ENCODE measurements at places on chromosomes 7 and 10.

DNA sequence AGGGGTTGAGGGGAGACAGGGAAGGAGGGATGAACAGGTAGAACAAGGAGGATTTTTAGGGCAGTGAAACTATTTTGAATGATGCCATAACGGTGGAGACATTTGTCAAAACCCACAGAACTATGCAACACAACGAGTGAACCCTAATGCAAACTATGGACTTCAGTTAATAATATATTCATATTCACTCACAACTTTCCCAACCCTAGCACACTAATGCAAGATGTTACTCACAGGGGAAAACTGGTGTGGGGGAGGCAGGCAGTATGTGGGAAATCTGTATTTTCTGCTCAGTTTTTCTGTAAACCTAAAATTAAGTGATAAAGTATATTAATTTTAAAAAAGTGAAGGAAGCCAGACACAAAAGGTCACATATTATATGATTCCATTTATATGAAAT is 17.3 kb downstream of the GNA12 start:
- DNase-seq = no peak

GRCh38 chr10:43037942-43038782 is 38.7 kb upstream of the RET start:
- no peak for DNase-seq

DNA sequence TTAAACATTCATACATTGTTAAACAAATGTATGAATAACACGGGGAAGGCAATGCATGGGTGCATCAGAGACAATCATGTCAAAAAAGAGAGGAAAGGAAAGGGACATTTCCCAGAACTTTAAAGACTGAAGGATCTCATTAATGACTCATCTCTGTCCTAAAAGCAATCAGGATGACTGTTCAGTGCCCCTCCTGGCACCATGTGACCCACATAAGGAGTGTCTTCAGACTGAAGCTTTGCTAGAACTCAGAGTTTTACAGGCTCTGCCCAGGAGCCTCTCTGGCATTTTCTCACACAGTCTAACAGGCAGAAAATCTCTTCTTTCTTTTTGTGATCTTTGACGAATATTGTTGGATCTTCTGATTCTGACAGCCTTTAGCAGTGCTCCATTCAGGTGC is 315.3 kb downstream of the OTUD1 start:
- no peak for DNase-seq

DNA sequence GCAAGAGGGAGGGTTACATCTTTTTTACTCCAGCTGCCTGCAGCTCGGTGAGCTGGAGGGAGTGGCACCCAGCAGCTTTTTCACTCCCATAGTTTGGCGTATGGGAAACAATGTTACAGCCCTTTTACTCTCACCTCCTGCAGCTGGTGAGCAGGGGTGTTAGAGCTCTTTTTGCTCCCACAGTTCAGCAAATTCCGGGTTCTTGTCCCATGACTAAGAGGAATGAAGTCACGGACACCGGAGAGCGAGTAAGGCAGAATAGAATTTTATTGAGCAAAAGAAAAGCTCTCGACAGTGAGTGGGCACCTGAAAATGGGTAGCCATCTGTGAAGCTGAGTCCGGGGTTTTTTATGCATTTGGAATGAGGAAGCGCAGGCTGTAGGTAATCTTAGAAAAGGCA is 446.6 kb downstream of the GFRA1 start:
- no peak for DNase-seq

- DNase-seq = no peak
Observed at GRCh38 chr10:30134171-30134945, 75.0 kb upstream of the JCAD start.

GRCh38 chr7:119935418-119936025 is 337.5 kb upstream of the KCND2 start:
- peak; percentile 17 for DNase-seq

DNA sequence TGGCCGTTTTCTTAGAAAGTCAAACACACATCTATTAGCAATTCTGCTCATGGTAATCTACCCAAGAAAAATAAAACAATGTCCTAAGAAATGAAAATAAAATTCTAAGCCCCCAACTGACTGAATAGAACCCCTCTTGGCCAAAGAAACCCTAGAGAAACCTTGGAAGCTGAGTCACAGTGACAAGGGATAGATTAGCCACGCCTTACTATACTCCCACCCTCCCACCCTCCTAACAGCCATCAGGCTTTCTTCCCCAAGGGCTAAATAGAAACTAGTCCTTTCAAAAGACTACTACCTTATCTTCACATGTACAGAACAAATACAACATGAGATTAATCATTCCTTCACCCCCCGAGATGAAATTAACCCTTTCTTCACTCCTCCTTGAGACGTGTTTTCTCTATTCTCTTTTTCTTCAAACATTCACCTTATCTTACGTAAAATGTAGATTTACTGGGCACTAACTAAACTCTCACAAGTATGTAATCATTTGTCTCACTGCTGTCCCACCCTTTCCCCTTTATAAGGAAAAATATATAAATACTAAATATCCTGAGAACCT is 57.5 kb downstream of the HTR7 start:
- DNase-seq = no peak

- no peak for DNase-seq
Observed at GRCh38 chr10:51993475-51993874, 294.1 kb upstream of the CSTF2T start.

DNA sequence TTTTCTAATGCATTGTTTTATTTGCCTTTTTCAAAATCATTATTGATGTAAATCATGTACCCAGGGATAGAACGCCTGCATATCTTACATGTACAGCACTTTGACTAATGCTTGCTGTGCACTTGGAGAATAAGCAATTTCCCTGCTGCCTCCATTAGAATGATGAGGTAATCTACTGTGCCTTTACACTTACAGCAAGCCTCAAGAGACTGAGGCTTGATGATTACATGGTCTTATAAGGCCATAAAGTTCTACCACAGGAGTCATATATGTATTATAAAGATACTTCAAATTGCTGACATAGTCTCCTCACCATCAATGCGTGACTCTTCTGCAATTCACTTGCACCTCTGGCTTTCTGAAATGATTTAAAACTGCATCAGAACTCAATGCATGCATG is 328.6 kb upstream of the HGF start:
- DNase-seq = no peak

GRCh38 chr7:158030566-158030965 is 557.1 kb downstream of the PTPRN2 start:
- no peak for DNase-seq

GRCh38 chr7:155715111-155715805 is 70.8 kb downstream of the RBM33 start:
- DNase-seq = no peak

DNA sequence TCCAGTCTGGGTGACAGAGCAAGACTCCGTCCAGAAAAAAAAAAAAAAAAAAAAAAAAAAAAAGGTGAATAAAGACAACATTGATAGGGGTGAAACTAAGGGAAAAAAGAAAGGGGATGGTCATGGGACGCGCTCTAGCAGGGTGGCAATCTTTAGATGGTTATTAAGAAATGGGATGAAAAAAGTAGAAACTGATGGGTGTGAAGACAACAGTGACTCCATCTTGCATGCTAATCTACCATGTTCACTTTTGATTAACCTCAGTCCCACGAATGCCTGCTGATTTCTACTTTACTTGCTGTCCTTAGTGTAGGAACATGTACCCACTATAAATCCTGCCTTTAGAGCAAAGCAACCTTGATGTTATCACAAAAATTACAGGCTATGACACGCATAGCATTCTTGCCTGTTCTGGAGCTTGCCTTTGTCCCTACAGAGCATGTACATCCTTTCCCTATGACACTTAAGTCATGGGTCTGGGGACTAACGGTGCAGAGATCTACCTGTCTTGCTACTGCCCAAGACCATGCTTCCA is 38.5 kb downstream of the P4HA1 start:
- DNase-seq = no peak

GRCh38 chr7:71184609-71185008 is 52.7 kb downstream of the GALNT17 start:
- DNase-seq = no peak
